Liver (tissue), 10 donors: ENCODE measurements at places on chromosomes 1 and 21.

- peaks cover 36% of the 10 kb centered on the region for H3K4me1 ChIP-seq
- no peaks in the 10 kb centered on the region for H3K36me3 ChIP-seq
- DNase-seq, result no peak
- peak overlapping the region; percentile 54 for H3K27ac ChIP-seq
- H3K4me3 ChIP-seq, result no peak overlapping the region
Observed at GRCh38 chr1:204419064-204419403, 7.4 kb upstream of the PPP1R15B start.

DNA sequence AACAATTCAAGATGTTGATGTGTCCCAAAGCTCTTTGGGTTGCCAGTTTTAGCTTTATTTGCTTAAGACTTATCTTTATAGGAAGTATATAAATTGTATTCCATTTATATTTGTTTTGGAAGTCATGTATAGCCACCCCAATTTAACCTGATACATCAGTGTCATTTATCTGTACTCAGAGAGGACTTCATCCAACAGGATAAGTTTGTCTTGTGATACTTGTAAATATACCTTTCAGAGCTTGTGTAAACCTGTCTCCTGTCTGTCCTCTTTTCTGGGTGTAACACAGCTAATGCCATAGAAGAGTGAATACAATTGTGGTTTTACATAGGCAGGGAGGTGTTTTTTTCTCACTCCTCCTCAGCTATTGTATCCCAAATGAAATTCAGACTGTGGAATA lies 10.4 kb downstream of the PTGFR start:
- H3K36me3 ChIP-seq, result no peaks in the 10 kb centered on the region
- no peak overlapping the region for H3K4me3 ChIP-seq
- H3K4me1 ChIP-seq, result no peaks in the 10 kb centered on the region
- H3K27ac ChIP-seq, result no peak overlapping the region
- no peak for DNase-seq

DNA sequence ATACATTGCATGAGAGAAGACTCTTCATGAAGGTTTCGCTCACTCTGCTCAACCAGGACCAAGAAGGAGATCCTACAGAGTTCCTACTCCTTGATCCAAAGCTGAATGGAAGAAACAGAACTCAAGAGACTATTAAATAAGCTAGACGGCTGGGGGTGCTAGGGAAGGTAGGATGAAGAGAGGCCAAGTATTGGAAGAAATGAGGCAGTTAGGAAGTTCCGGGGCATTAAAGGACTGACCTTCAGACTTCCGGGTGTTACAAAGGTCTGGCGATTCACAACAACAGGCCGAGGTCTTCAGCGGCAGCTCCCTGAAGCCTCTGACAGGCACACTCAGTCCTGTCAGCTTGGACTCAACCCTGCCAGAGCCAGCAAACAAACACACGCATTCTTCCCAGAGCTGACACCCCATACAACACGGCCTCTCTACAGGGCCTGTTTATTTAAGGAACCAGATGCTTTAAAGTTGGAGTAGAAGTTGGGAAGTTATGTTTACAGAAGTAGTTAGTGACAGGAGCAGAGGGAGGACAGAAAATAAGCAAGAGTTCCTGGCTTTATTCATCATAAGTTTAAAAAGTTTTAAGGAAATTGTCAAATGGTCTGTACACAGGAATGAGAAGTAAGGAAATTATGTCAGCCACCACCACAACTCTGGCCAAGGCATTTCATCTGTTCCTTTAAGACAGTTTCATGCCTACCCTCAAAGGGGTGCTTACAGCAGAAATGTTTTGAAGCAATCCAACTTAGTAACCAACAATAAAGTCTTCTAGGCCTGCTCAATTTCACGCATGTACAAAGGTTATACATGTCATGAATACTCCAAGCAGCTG lies 4.7 kb downstream of the SORT1 start:
- peak overlapping the region; percentile 27 for H3K27ac ChIP-seq
- H3K36me3 ChIP-seq, result no peaks in the 10 kb centered on the region
- H3K4me3 ChIP-seq, result no peak overlapping the region
- no peaks in the 10 kb centered on the region for H3K27me3 ChIP-seq
- peak; percentile 47 for DNase-seq

DNA sequence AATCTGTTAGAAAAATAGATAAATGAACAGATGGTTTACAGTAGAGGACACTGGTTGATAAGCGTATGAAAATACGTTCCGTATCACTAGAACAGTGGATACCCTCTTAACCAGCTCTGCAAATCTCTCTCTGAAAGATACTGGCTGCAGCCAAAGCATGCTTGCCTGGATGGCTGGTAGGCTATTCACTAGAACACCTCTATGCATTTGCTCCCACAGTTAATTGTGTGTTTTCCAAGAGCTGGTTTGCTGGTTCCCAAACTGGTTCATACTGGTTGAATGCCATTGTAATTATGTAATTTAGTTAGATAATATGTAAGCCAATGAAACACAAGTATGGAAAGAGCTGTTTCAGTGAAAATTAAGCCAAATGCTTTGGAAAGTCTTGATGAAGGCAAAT lies 126.6 kb downstream of the C1orf21 start:
- DNase-seq, result no peak
- H3K4me3 ChIP-seq, result no peak overlapping the region

DNA sequence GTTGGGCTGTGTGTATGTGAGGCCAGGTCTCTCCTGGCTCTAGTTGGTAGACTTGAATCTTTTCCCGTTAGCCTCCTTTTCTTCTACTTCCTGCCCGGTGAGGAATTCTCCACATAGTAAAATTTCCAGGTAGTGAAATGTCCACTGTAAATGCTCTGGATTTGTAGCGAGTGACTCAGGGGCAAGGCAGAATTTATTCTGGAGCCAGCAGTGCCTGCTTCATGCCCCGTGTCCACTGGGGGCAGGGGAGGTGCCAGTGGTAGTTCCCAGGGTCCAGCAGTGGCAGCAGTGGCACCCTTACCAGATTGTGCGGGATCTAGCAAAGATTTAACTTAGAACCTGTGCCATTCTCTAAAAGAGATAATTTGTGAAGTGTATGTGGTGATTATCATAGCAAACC lies 74.5 kb upstream of the USP24 start:
- no peaks in the 10 kb centered on the region for H3K27me3 ChIP-seq
- H3K36me3 ChIP-seq, result no peaks in the 10 kb centered on the region

DNA sequence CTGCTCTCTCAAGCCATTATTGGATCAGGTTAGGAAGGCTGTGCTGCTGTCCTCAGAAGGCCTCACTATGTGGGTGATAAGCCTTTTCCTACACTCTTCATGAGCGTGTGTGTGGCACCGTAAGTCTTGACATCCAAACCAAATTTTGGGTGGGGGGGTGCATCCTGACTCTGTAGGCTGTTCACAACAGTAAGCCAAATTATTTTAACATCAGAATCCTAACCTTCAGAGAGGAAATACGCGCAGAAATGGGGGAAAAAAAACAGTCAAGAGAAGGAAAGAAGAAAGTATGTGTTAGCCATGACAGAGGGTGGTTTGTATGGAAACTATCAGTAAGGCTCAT lies 21.0 kb downstream of the STPG1 start:
- DNase-seq, result no peak
- H3K4me3 ChIP-seq, result no peak overlapping the region
- H3K36me3 ChIP-seq, result no peaks in the 10 kb centered on the region
- H3K27me3 ChIP-seq, result no peaks in the 10 kb centered on the region

- H3K36me3 ChIP-seq, result no peaks in the 10 kb centered on the region
- DNase-seq, result no peak
- H3K27ac ChIP-seq, result no peak overlapping the region
Observed at GRCh38 chr1:232180779-232181136, 449.2 kb downstream of the SIPA1L2 start.

GRCh38 chr21:43294194-43294902 lies 125.5 kb downstream of the CRYAA start:
- H3K27ac ChIP-seq, result no peak overlapping the region
- H3K27me3 ChIP-seq, result no peaks in the 10 kb centered on the region
- no peaks in the 10 kb centered on the region for H3K36me3 ChIP-seq
- H3K4me1 ChIP-seq, result no peaks in the 10 kb centered on the region

GRCh38 chr1:184811439-184812111 lies 56.9 kb upstream of the EDEM3 start:
- H3K27me3 ChIP-seq, result no peaks in the 10 kb centered on the region
- no peak overlapping the region for H3K4me3 ChIP-seq
- H3K27ac ChIP-seq, result no peak overlapping the region
- DNase-seq, result no peak

DNA sequence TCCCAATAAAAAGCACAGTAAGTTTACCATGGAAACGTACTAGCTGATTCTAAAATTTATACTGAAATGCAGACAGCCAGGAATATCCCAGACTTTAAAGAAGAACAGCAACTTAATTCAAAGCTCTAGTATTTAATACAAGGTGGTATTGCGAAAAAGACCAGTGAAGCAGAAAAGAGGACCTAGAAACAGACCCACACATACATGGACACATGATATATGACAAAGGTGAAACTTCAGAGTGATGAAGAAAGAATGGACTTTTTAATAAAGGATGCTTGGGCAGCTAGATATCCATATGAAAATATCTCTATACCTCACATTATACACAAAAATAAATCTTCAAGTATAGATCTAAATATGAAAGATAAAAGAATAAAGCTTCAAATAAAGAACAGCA lies 62.6 kb downstream of the COP1 start:
- H3K36me3 ChIP-seq, result no peaks in the 10 kb centered on the region
- no peaks in the 10 kb centered on the region for H3K27me3 ChIP-seq
- peaks cover 1% of the 10 kb centered on the region for H3K4me1 ChIP-seq
- no peak overlapping the region for H3K4me3 ChIP-seq

DNA sequence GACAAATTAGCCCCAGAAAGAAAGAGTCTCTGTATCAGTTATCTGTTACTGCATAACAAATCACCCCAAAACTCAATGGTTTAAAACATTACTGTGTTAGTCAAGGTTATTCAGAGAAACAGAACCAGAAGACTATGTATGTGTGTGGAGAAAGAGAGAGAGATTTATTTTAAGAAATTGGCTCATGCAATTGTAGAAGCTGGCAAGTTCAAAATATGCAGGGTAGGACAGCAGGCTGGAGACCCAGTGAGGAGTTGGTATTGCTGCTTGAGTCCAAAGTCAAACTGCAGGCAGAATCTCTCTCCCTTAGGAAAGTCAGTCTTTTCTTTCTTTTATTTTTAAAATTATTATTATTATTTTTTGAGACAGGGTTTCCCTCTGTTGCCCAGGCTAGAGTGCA lies 50.2 kb upstream of the TNR start:
- no peak overlapping the region for H3K27ac ChIP-seq
- no peaks in the 10 kb centered on the region for H3K27me3 ChIP-seq
- H3K4me3 ChIP-seq, result no peak overlapping the region
- no peak for DNase-seq

GRCh38 chr1:67514786-67515185 lies 84.6 kb upstream of the SERBP1 start:
- H3K27me3 ChIP-seq, result no peaks in the 10 kb centered on the region
- no peak for DNase-seq
- peak overlapping the region; percentile 88 for H3K27ac ChIP-seq
- no peak overlapping the region for H3K4me3 ChIP-seq

DNA sequence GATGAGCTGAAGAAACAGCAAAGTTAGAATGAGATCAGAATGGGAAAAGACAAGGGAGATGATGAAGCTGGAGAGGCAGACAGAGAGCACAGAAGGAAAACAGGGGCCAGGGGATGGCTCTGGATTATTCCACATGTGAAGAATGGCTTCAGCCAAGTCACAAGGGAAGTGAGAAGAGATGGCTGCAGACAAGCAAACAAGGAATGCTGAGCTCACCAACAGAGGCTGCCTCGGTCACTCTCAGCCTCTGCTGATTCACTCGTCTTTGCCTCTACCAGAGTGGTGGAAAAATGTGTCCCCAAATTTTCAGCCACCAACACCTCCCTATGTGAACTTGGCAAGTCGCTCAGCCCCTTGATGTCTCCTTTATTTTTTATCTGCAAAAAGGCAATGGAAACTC lies 46.7 kb downstream of the TRABD2B start:
- no peak overlapping the region for H3K4me3 ChIP-seq
- no peaks in the 10 kb centered on the region for H3K36me3 ChIP-seq
- no peak for DNase-seq
- no peaks in the 10 kb centered on the region for H3K4me1 ChIP-seq
- H3K27ac ChIP-seq, result no peak overlapping the region

GRCh38 chr1:97392701-97393100 lies 528.1 kb downstream of the DPYD start:
- H3K4me1 ChIP-seq, result no peaks in the 10 kb centered on the region
- H3K27me3 ChIP-seq, result no peaks in the 10 kb centered on the region
- no peak overlapping the region for H3K4me3 ChIP-seq
- H3K36me3 ChIP-seq, result peaks cover 2% of the 10 kb centered on the region
- DNase-seq, result no peak
- H3K27ac ChIP-seq, result no peak overlapping the region

DNA sequence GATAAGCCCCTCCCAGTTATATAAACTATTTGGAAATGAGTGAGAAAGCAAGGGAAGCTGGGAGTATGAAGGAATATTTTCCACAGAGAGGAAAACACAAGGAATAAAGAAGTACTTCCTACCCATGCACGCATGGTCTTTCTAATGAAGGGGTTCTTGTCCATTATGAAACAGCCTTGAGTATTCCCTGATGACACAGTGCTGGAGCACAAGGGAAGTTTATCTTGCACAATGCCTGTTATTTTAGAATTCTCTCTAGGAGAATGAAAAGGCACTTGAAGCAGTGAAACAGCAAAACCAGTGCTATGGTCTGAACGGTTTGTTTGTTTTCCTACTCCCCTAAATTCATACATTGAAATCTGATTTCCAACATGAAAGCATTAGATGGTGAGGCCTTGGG lies 38.6 kb upstream of the ADAMTS1 start:
- H3K4me1 ChIP-seq, result no peaks in the 10 kb centered on the region
- no peak overlapping the region for H3K4me3 ChIP-seq
- DNase-seq, result no peak
- H3K27ac ChIP-seq, result no peak overlapping the region
- H3K36me3 ChIP-seq, result no peaks in the 10 kb centered on the region

DNA sequence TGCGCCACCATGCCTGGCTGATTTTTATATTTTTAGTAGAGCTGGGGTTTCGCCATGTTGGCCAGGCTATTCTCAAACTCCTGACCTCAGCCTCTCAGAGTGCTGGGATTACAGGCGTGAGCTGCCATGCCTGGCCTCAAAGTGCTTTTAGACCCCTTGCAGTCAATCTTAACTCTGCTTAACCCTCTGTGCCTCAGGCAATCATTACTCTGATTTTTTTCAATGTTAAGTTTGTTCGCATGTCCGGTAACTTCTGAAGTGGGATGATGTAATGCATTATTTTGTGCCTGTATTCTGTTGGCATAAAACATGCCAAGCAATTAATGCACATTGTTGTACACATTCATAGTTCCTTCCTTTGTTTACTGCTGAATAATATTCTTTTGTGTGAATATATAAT lies 18.6 kb downstream of the SMG7 start:
- H3K36me3 ChIP-seq, result peaks cover 1% of the 10 kb centered on the region
- no peak overlapping the region for H3K27ac ChIP-seq
- no peak overlapping the region for H3K4me3 ChIP-seq
- DNase-seq, result no peak

- H3K4me1 ChIP-seq, result no peaks in the 10 kb centered on the region
- H3K27ac ChIP-seq, result no peak overlapping the region
- no peaks in the 10 kb centered on the region for H3K27me3 ChIP-seq
- no peak for DNase-seq
- H3K36me3 ChIP-seq, result no peaks in the 10 kb centered on the region
Observed at GRCh38 chr1:3922201-3922725, 22.2 kb upstream of the C1orf174 start.
